ENCODE measurements at places on chromosomes 6 and 20.

DNA sequence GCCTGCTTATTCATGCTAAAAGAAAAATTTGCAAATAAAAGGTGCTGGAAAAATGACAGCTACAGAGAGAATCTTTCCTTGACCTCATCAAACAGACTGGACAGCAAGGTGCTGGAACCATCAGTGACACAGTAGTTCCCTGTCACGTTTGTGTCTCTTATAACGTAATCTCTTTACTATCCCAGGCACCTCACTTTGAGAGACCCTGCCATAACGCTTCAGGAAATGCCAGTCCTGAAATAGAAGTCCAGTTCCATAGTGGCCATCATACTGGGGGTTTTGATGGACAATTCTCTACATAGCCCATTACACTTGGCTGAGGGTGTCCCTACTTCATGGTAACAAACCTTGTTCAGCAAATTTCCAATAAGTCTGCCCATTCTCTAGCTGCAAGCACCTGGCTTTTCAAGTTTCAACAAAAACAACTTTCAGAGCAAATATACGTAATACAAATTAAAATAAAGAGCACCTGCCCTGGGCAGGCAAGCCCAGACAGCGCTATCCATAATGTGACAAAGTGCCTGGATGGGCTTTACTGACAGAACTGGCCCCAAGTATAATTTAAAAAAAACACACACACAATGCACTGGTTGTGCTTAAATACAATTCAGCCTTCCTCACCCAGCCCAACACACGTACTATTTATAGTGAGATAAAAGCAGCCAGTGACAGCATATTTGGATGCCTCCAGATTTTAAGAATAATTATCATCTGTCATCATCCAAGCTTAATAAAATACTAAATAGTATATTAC, 38.7 kb downstream of the CNKSR3 start:
- DNase-seq = no peak

DNA sequence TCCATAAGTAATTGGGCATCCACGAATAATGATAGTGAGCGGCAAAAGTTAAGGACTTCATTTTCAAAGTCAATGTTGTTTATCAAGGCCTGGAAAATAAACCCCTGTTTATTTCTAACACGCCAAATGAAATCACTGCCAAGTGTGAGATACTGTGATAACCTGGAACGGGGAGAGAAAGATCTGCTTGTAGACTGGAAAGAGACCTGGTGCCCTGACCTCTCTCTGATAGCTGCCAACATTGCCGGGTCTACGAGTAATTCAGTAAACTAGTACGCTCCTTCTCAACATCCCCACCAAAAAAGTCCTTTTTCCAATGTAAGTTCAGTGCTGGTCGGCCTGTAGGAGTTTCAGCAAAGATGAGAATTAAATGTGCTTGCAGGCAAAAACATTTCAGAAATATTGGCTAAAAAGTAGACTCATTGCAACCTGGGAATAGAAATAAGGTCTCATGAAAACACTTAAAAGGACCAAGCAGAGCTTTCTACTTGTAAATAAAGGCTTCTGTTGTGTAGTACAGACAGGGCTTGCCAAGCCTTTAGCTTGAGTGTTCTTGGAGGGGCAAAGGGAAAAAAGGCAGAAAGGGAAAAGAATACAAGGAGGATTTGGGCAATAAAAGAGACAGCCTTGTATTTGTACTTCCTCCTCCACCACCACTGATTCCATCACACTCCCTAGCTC, 43.9 kb downstream of the PDE7B start:
- no peak for DNase-seq

DNA sequence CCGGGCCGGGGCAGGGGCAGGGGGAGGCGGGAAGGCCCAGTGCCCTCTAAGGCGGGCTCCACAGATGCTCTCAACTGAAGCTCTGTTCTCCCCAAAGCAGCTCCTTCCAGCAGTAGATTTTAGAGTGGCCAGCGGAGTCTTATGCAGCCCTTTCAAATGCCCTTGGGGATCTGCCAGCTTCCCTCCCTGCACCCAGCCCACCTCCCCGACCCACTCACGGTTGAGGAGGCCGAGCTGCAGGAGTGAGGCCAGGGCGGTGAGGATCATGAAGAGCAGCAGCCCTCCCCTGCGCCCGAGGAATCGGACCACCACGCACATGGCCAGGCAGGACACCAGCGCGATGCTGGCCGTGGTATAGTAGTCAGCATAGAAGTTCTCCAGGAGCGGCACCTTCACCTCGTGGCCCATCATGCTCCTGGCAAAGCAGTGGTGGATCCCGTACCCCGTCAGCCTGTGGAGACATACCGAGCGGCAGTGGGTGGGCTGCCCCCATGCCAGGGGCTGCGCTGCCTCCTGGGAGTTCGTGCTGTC, 28.0 kb downstream of the PSMG4 start:
- DNase-seq = no peak

- no peak for DNase-seq
Measured at GRCh38 chr6:150544793-150545192, 54.9 kb upstream of the PLEKHG1 start.

DNA sequence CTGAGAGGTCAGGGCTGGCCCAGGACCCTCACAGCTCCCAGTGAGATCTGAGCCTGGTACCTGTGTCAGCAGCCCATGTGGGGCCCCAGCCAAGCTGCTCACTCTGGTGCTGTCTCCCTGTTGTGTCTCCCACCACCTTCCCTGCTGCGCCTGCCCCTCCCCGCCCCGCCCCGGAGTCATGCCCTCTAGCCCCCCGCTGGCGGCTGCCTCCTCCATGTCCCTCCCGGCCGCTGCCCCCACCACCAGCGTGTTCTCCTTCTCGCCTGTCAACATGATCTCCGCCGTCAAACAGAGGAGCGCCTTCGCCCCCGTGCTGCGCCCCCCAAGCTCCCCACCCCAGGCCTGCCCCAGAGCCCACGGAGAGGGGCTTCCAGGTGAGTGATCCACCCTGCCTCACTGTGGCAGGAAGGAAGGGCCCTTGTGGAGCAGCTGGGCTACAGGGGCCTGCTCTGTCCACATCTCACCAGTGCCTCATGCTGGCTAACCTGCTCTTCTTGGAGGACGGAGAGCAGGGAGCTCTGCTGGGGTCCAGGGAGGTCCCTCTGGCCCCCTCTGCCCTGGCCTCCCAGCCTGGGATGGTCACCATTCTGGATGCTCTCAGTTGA, 44.9 kb downstream of the CPXM1 start:
- no peak for DNase-seq

DNA sequence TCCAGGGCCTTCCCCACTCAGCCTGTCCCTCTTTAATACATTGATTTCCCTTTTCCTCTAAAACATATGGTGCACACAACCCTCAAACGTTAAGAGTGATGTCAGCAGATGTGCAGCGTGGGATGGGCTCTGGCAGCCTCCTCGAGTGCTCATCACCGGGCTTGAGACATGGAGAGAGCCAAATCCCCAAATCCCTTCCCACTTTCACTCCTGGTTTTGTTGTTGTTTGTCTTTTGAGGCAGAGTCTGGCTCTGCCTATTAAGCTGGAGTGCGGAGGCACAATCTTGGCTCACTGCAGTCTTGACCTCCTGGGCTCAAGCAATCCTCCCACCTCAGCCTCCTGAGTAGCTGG, 5.8 kb upstream of the PLTP start:
- no peak for DNase-seq

DNA sequence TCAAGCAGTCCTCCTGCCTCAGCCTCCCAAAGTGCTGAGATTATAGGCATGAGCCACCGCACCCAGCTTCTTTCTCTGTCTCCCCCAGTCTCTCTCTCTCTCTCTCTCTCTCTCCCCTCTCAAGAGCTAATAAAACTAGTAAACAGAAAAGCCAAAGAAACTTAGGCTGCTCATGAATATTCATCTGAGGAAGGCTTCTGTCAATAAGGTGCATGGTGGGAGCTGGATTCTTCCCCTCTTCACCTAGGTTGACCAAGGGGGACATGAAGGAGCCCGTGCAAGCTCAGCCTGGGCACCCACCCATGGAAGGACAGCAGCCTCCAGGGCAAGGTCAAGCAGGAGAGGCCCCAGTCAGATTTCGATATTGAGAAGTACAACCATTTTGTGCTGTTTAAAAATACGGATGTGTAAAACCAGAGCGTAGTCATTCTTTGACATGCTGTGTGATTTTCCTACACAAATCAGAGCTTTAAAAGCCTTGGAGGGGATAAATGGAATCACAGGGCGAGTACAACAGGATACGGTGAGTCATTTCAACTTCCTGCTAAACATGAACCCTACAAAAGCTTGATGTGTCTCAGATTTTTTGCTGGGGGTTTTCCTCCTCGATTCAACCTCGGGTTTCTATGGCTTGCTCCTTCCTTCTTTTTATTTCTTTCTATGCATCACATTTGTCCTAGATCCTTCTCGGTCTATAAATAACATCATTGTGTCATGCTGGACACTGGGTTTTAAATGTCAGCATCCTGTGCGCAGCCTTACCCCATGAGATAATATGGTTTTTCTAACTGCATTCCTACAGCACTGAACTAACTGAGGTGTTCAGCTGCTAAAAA, 368.9 kb upstream of the JARID2 start:
- DNase-seq = no peak

DNA sequence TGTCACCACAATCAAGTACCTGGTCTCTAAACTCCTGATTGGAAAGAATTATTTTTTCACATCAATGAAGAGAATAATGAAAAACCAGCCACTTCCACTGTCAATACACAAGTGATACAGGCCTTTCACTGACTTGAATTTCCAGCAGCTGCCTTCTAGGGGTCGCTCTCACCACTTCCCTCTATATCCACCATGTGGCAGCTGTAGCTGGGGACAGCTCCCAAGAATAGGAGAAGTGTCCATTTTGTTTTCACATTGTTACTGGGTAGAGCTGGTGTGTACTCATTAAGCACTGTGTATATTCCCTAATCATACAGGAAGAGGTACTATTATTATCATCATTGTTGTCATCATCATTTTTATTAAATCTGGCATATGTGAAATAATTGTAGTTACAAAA, 438.4 kb upstream of the SPTLC3 start:
- DNase-seq = peak; percentile 1

- no peak for DNase-seq
Measured at GRCh38 chr6:19472850-19473249, 364.3 kb upstream of the ID4 start.

- DNase-seq = no peak
Measured at GRCh38 chr20:43357352-43357751, 100.3 kb upstream of the SRSF6 start.

- DNase-seq = no peak
Measured at GRCh38 chr20:58010666-58011065, 217.8 kb downstream of the ANKRD60 start.

- DNase-seq = no peak
Measured at GRCh38 chr6:16244869-16245451, 6.6 kb downstream of the GMPR start.

- no peak for DNase-seq
Measured at GRCh38 chr6:41021832-41022231, 17.2 kb downstream of the UNC5CL start.

DNA sequence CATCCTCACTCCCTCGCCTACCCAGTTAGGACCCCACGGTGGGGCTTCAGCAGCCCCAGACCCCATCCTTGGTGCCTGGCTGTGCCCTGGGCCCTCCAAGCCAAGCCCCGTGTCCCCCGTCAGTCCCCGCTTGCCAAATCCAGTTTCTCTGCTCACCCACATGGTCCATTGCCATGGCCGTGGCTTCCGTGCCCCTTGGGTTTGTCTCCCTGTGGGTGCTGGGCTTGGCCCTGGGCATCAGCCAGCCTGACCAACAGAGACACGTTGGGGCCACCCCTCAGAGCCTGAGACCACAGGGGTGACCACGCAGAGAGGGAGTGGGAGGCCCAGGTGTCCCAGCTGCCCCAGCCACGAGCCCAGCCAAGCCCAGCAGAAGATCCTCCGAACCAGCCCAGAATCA, 7.7 kb downstream of the SS18L1 start:
- no peak for DNase-seq

DNA sequence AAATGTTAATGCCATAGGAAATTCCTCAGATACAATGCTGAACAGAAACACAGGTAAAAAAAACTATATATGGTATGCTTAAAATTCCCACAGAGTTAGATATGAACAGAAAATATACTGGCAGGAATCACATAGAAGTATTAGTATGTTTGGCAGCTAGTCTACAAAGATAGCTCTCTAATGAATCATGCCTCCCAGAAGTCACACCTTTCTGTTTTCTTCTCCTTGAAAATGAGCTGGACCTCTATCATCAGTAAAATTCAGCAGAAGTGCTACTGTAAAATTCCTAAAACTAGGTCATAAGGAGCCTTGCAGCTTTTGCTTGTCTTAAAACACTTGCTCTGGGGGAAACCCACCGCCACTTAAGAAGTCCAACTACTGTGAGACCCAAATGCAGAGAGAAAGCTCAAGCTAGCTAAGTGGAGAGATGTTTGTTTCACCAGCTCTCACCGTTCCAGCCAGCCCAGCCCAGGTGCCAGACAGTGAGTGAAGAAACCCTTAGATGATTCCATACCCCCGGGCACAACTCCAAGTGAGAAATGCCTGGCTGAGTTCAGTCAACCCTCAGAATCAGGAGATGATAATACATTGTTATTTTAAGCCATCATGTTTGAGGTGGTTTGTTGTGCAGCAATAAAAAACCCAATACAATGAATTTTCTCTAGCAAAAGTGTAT, 43.0 kb downstream of the TSPYL4 start:
- DNase-seq = peak; percentile 4

DNA sequence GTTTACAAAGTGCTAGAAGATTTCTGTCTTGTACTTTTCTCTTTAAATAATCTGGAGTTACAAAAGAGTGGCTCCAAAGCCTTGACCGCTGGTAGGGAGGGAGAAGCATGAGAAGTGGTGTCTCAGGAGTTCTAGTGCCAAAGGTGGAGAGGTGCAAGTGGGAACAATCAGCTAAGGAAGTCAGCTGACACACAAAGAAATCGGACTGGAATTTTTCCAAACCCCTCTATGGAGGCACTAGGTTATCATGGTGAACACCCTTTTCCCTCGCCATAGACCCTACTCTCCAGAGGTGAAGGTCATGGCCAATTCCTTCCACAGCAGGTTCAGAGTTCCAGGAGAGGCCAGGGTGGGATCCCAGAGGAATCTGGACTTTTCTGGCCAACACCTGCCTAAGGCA, 14.8 kb downstream of the PLAGL2 start:
- no peak for DNase-seq

GRCh38 chr6:136232701-136233100, 17.4 kb downstream of the MTFR2 start:
- DNase-seq = no peak

DNA sequence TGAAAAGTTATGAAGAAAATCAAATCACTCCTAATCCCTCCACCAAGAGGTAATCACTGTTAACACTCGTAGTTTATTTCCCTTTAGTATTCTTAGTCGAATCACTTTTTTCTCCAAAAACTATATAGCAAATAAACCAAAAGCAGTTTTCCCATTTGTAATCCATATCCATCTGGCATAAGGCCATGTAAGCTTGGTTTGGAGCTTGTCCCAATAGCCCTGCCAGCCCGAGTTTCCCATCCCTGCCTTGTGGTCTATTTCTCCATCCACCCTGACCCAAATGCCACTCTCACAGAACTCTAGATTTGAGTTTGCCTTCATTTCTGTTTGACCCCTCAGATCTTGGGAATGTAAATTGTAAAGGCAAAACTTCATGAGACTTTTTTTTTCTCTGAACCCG, 71.8 kb upstream of the DSP start:
- no peak for DNase-seq

DNA sequence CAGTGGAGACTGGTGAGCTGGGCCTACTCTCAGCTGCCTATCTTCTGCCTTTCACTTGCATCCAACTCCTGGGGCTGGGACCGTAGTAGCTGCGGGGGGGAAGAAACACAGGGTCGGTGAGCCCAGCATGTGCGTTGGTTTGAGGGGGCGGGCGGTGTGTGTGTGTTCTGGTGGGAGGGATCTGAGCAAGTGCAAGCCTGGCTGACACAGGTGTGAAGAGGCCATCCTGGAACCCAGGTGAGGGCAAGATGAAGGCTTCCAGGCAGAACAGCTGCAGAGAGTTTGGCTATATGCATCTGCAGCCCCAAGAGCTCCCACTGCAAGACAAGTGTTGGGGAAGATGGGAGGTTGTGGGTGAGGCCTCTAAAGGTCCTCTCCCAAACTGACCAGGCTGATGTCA, 30.6 kb downstream of the MOCS1 start:
- no peak for DNase-seq
